SJCRH30 (cell line): ENCODE measurements at places on chromosomes 11 and 22.
A peak's percentile ranks its signal among the peaks of the same experiment; 100 is the strongest.

- H3K4me3 ChIP-seq, result no peak overlapping the region
- H3K36me3 ChIP-seq, result peaks cover 8% of the 10 kb centered on the region; the same call in 1 of the 2 replicates
- peaks cover 9% of the 10 kb centered on the region for H3K4me1 ChIP-seq
- H3K27me3 ChIP-seq, result no peaks in the 10 kb centered on the region
Measured at GRCh38 chr11:33709466-33709865, 8.8 kb upstream of the C11orf91 start.

- H3K4me1 ChIP-seq, result no peaks in the 10 kb centered on the region
- H3K36me3 ChIP-seq, result no peaks in the 10 kb centered on the region
- H3K4me3 ChIP-seq, result no peak overlapping the region
- H3K27ac ChIP-seq, result no peak overlapping the region
- DNase-seq, result peak; percentile 2
Measured at GRCh38 chr22:48491451-48491941, 1336.2 kb downstream of the BRD1 start.

DNA sequence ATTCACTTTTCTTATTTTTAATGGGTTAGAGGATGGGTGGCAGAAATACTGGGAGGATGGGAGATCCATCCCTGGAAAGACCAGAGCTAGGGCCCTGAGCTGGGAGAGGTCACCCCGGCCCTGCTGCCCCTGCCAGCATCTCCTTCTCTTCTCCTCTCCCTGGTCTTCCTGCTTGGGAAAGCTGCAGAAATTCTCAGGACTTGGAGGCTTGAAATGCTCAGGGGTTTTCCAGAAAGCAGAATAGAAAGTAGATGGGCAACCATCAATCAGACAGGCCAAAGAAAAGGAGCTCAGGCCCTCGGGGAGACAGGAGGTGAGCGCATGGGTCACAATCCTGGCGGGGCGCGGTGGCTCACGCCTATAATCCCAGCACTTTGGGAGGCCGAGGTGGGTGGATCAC is 1.5 kb downstream of the APOBEC3H start:
- H3K36me3 ChIP-seq, result no peaks in the 10 kb centered on the region
- no peak overlapping the region for H3K4me3 ChIP-seq
- H3K4me1 ChIP-seq, result no peaks in the 10 kb centered on the region

DNA sequence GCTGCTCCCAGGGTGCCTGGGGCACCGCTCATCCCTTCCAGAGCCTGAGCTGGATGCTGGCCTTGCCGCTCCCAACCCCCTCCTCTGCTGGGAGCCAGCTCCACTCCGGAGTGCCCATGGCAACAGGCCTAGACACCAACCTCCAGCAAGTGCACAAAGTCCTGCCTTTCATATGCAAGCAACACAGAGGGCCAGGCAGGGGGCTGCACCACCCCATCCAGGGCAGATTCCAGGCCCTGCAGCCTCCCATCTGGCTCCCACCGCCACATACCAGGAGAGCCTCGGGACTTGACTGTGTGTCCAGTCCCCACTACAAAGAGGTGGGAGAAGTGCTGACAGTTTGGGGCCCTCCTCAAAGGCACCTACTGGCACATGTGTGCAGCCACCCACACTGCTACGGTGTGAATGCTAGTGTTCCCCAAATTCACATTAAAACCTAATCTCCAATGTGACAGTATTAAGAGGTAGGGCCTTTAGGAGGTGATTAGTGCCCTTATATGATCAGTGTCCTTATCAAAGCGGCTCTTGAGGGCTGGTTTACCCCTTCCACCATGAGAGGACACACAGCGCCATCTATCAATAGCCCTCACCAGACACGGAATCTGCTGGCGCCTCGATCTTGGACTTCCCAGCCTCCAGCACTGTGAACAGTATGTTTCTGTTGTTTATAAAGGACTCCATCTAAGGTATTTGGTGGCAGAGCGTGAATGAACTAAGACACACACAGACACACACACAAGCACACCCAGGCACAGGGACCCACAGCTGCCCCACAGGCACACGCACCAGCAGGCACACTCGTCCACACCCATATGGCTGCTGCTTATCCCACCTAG is 16.2 kb downstream of the ARVCF start:
- no peak overlapping the region for H3K4me3 ChIP-seq
- H3K27ac ChIP-seq, result no peak overlapping the region
- no peak for DNase-seq
- peaks cover 56% of the 10 kb centered on the region for H3K4me1 ChIP-seq
- H3K36me3 ChIP-seq, result no peaks in the 10 kb centered on the region

DNA sequence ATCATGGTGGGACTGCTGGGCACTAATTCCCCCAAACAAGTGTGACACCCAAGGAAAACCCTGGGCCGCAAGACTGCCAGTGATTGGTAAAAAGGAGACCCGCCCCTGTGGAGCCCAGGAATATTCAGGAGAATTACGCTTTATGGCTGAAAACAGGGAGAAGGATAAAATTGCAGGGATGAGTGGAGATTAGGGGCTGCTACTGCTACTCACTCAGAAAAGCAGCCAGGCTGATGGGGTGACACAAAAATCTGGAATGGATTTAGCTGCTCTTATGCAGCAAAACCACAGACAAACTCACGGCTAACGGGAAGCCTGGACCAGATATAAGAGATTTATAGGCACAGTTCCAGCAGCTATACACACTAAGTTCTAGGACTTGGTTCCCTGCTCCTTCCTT is 4.4 kb upstream of the FBXO3 start:
- peak; percentile 80 for DNase-seq
- H3K4me1 ChIP-seq, result peaks cover 34% of the 10 kb centered on the region
- peak overlapping the region; percentile 37 for H3K4me3 ChIP-seq
- peak overlapping the region; percentile 33; the same call in 1 of the 2 replicates for H3K27ac ChIP-seq

- no peak overlapping the region for H3K4me3 ChIP-seq
- H3K27me3 ChIP-seq, result no peaks in the 10 kb centered on the region
- no peaks in the 10 kb centered on the region for H3K4me1 ChIP-seq
- no peaks in the 10 kb centered on the region for H3K36me3 ChIP-seq
Measured at GRCh38 chr11:122559734-122560382, 95.7 kb upstream of the UBASH3B start.

- no peaks in the 10 kb centered on the region for H3K27me3 ChIP-seq
- no peak for DNase-seq
- no peak overlapping the region for H3K27ac ChIP-seq
- no peaks in the 10 kb centered on the region for H3K4me1 ChIP-seq
Measured at GRCh38 chr11:13461291-13461690, 1.7 kb downstream of the BTBD10 start.

DNA sequence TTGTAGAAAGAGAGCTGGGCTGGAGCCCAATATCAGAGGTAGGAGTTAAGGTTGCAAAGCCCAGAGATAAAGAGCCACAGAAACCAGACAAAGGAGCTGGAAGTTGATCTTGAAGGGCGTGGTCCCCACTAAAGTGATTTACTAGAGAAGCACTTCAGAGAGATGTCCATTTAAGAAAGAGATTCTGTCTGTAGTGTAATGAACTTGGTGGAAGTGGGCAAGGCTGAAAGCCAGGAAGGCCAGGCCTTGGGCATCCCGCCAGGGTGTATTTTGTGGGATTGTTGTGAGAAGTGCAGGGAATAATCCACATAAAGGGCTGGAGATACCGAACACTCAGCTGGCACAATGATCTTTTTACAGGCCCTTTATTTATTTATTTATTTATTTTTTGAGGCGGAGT is 1398.8 kb downstream of the TBC1D22A start:
- no peaks in the 10 kb centered on the region for H3K36me3 ChIP-seq
- DNase-seq, result no peak
- H3K27ac ChIP-seq, result no peak overlapping the region
- peaks cover 9% of the 10 kb centered on the region; the same call in 1 of the 2 replicates for H3K27me3 ChIP-seq

- DNase-seq, result no peak
- peaks cover 10% of the 10 kb centered on the region for H3K4me1 ChIP-seq
- H3K36me3 ChIP-seq, result no peaks in the 10 kb centered on the region
- no peak overlapping the region for H3K27ac ChIP-seq
- H3K27me3 ChIP-seq, result no peaks in the 10 kb centered on the region
Measured at GRCh38 chr11:102806296-102806695, 8.3 kb upstream of the MMP1 start.

DNA sequence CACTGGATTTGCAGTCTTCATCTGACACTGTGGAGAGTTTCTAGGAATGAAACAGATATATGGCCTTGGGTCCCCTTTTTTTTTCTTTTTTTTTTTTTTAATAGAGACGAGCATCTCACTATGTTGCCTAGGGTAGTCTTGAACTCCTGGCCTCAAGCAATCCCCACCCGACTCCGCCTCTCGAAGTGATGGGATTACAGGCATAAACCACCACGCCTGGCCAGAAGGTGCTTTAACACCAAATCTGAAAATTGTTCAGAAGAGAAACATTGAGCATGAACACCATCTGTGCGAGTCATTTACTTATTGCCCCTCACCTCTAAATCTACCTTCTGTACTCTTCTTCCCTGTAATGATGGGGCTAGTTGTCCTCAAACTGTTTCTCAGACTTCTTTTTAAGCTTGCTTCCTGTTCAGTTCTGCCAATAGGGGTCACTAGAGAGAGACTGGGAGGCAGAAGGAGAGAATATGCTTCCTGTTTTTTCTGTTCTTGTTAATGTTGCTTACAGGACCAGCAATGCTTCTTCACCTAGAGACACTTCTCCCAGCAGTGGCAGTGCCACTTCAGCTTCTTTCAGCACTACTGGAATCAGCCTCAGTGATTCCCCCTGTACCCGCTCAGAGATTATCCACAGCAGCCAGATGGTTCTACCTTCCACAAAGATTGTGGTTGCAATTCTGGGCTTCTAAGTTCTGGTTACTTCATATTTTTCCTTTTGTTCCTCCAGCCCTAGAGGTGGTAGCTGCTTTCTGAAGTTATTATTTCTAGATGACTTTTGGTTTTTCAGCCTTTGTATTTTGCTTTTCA is 20.8 kb upstream of the ZBED5 start:
- H3K27ac ChIP-seq, result no peak overlapping the region
- H3K36me3 ChIP-seq, result no peaks in the 10 kb centered on the region
- no peaks in the 10 kb centered on the region for H3K4me1 ChIP-seq
- H3K4me3 ChIP-seq, result no peak overlapping the region
- peak; percentile 55 for DNase-seq

DNA sequence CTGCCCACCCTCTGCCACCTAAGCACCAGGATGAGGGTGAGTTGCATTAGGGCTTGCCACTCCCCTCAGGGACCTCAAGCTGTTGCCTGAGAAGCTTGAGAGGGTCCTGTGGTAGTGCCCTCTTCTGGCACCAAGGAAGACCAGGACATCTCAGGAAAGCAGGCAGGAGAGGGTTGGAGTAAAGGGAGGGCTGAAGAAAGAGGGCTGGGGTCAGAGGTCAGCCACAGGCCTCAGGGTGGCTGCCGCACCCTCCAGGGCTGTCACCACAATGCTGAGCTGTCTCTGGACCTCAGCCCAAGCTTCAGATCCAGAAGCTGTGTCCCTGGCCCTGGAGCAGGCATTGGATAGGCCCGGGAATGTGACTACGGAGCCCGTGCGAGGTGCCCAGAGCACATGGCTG is 4.1 kb downstream of the SAC3D1 start:
- H3K4me3 ChIP-seq, result no peak overlapping the region
- no peaks in the 10 kb centered on the region for H3K27me3 ChIP-seq
- H3K4me1 ChIP-seq, result no peaks in the 10 kb centered on the region; the same call in none of the 2 replicates
- H3K36me3 ChIP-seq, result peaks cover 2% of the 10 kb centered on the region; the same call in 1 of the 2 replicates
- DNase-seq, result no peak

DNA sequence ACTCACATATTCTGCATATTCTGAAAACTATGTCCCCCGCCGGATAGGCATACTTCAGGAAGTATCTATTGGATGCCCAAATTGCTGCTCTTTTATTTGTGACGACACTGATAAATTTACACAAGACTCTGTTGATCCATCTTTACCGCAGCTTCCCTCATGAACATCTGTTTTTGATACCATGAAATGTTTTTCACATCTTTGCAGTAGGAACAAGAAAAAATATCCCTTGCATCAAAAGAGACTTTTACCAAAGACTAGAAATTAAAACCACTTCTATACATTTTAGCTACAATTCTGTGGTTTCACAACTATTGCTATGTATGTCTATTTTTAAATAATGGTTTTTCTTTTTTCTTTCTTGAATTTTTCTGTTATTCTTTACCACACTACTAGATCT is 15.3 kb downstream of the POU2AF2 start:
- DNase-seq, result no peak
- H3K4me3 ChIP-seq, result no peak overlapping the region
- no peaks in the 10 kb centered on the region for H3K36me3 ChIP-seq
- no peaks in the 10 kb centered on the region for H3K4me1 ChIP-seq
- H3K27me3 ChIP-seq, result no peaks in the 10 kb centered on the region

DNA sequence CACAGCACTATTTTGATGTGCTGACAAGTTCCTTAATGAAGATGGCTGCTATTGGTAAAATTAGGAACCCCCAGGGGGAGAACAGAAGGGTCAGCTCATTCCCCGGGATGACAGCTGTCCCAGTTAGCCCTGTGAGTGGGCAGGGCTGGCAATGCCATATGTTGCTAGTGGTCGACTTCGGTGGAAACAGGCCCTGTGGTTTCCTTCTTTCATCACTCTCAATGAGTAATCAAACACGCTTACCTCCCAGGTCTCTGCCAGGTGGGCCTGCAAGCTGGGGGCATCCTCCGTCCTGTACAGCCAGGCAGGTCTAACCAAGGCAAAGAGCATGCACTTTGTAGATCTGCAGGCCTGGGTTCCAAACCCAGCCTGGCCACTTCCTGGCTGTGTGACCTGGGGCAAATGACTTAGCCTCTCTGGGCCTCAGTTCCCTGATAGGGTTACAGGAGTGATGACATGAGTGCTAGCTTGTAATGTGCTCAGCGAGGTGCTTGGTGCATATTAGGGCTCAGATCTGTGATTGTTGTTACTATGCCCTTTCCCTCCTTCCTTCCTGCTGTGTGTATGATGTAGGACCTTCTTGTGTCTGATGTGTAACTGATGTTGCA is 85.2 kb downstream of the TSPAN18 start:
- H3K4me1 ChIP-seq, result peaks cover 3% of the 10 kb centered on the region
- H3K27me3 ChIP-seq, result no peaks in the 10 kb centered on the region
- H3K36me3 ChIP-seq, result no peaks in the 10 kb centered on the region
- peak; percentile 65 for DNase-seq
- no peak overlapping the region for H3K27ac ChIP-seq

- no peak overlapping the region for H3K4me3 ChIP-seq
- H3K36me3 ChIP-seq, result no peaks in the 10 kb centered on the region
- no peaks in the 10 kb centered on the region for H3K27me3 ChIP-seq
- DNase-seq, result no peak
Measured at GRCh38 chr11:69294571-69295078, 670 bp downstream of the MYEOV start.

- no peak for DNase-seq
- H3K4me1 ChIP-seq, result peaks cover 38% of the 10 kb centered on the region
- no peaks in the 10 kb centered on the region for H3K36me3 ChIP-seq
- no peak overlapping the region for H3K4me3 ChIP-seq
- no peak overlapping the region for H3K27ac ChIP-seq
- H3K27me3 ChIP-seq, result no peaks in the 10 kb centered on the region
Measured at GRCh38 chr11:83012168-83013067, 59.3 kb downstream of the RAB30 start.

DNA sequence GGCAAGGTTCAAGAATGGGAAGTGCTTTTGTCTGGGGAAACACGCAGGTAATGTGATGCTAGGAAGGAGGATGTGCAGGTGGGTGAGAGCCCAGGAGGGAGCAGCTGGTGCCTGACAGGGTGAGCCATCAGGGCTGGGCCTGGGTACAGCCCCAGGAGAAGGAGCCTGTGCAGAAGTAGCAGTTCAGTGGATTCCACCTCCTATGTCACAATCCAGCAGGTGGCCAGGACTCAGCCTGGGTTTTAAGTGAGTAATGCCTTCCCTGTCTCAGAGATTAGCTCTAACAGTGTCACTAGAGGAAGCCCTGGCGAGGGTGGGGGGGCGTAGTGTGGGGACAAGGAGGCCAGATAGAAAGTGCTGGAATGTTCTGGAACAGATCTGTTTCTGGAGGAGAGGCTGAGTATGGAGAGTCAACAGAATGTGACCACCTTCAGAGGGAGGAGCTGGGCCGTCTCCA is 8.1 kb downstream of the RIC8A start:
- H3K36me3 ChIP-seq, result peaks cover 45% of the 10 kb centered on the region
- H3K27me3 ChIP-seq, result no peaks in the 10 kb centered on the region
- H3K4me3 ChIP-seq, result no peak overlapping the region
- DNase-seq, result no peak
